Bone marrow (tissue), 2 donors: ENCODE measurements at places on chromosomes 4 and X.

DNA sequence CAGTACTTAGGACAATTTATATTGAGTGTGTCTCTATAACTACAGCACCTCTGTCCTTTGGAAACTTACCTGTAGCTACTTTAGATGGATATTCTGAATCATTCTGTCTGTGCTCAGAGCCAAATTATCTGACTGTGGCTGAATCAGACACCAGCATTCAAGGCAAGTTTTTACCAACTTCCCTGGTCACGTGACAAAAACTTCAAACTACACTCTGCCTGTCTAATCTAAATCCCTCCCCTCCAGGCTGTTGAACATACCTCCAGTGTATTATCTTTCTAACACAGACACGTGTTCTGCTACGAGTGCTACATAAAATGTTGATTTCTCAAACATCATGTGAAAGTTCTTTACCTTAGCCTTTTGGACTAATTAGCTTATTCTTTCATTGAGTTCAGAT is 641.2 kb upstream of the CPEB2 start:
- DNase-seq, result no peak

- no peak for DNase-seq
Measured at GRCh38 chrX:56764153-56764974, 35.3 kb downstream of the NBDY start.

GRCh38 chrX:38052096-38052495 is 45.7 kb downstream of the SYTL5 start:
- DNase-seq, result no peak

GRCh38 chrX:106612393-106612763 is 600 bp downstream of the RADX start:
- DNase-seq, result no peak

GRCh38 chr4:112330921-112331320 is 33.8 kb downstream of the ALPK1 start:
- no peak for DNase-seq
